EL (cell line): ENCODE measurements at places on chromosomes 7 and 10.

GRCh38 chr7:44052771-44053365 is 8.4 kb downstream of the DBNL start:
- no peak for DNase-seq

GRCh38 chr7:80703272-80703671 is 64.8 kb downstream of the CD36 start:
- peak; percentile 23 for DNase-seq

DNA sequence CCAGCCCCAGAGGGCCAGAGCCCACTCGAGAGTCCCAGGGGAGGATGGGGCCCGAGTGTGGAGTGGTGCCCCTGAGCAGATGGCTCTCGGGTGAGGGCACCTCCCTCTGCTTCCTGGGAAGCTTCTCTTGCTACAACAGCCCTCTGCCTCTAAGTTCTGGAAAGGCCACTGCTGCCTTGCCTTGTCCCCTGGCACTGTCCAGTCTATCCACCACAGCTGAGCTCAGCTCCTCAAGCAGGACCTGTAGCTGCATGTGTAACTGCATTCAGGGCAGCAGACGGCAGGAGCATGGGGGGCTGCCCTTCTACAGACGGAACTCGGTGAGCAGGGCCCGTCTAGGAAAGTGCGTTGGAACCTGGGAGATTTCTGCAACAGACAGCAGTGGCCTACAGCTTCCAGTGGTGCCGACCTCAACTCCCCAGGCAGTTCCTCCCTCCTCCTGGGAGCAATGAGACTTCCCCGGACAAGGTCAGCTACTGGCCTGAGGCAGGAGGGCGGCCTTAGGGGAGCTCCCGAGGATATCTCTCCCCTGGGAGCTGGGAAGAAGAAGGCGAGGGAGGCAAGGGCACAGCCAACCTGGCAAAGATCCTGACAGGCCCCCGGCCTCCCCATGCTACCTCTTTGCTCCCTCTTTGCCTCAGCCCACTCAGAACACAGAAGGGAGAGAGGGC is 88.5 kb downstream of the DLG5 start:
- DNase-seq = no peak

GRCh38 chr10:24427678-24428409 is 218.9 kb downstream of the KIAA1217 start:
- DNase-seq = no peak

DNA sequence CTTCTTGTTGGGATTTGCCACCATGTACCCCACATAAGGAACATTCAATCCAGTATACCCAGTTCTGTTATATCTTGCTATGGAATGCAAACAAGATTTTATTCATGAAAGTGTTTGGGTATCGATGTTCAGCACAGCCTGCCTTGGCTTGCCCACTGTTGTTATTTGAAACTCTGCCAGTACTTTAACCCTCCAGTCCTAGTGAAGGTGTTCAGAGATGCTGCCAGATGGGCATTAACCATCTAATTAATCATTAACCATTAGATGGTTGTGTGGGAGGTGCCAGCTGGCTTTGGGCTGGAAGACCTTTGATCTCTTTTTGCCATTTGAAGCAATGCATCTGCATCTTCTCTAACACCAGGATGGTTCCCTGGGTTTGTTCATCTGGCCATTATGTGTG is 363.0 kb downstream of the SH2D4B start:
- no peak for DNase-seq

- no peak for DNase-seq
Observed at GRCh38 chr7:13538669-13539068, 450.8 kb downstream of the ETV1 start.

DNA sequence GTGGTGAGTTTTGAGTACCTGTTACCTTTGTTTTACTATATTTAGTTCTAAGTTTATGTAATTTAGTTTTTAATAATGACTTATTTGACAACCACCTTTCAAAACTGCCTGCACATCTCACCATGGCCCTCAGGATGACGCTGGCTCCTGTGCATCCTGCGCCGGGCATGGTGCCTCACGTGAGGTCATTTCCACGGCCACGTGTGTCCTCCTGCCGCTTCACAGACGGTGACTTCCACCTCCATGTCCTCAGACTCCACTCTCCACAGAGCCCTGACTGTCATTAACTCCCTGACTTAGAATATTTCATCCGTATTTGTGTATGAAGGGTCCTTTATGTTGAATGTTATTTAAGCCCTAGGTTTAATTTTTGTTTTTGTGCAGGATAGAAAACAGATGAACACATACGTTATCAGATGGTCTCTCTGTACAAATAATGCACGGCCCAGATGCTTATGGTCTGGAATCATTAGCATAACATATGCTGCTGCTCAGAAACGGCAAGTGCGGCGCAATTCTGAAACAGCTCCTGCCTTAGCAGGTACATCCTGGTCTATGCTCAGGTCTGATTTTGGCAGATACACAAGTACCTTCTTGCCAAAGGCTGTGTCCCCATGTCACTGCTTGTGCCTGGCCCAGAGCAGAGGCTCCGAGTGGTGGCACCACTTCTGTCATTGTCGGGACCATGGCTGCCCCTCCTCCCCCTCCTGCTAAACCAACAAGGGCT is 155.8 kb downstream of the WDR37 start:
- no peak for DNase-seq

GRCh38 chr7:112173568-112173905 is 32.7 kb downstream of the DOCK4 start:
- DNase-seq = no peak

DNA sequence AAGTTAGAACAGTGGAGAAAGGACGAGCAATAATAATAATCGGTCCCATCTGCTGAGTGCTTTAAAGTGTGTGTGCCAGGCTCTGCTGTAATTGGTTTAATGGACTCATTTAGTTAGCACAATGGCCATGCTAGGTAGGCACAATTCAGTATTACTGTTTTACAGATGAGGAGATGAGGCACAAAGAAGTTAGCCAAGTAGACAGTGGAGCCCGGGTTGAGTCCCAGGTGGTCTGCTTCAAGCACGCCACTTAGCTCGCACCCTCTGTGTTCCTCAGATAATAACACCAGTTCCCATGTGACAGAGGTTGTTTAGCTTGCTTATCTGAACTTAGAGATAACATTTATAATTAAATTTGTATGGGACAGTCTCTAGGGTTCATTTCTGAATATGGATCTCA is 101.6 kb upstream of the GJD4 start:
- DNase-seq = no peak

GRCh38 chr7:130821864-130822263 is 87.9 kb upstream of the KLF14 start:
- DNase-seq = peak; percentile 46

- DNase-seq = peak; percentile 69
Observed at GRCh38 chr10:14282276-14282675, 48.4 kb downstream of the FRMD4A start.

DNA sequence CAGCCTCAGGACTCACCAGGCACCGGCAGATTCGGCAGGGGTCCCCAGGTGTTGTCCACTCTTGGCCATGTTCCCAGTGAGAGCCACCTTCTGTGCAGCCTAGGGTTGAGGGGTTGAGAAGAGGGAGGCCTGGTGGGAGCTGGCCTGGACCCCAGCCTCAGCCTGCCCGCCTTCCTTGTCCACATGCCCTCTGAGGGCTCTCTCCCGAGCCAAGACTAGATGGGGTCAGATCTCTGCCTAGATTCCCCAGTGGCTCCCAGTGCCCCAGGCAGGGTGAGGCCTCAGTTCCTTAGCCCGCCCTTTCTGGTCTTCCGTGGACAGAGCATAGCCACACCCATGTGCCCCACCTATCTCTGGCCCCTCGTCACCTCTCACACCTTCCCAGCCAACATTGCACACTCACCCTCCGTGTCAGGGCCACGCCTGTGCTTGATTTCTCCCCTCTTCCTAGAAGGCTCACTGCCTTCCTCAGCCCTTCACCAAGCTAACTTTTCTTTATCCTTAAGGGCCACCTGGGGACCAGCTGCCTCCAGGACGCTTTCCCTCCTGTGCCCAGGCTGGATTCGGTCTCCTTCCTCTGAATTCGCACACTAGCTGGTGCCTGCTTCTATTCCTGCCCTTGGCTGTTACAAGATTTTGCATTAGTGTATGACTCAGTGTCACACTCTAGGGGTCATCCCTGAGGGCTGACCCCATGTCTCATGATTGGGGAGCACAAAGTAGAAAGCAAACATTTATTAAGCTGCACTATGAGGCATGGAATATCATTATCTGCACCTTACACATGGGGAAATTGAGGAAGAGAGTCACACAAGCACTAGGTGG is 7.5 kb downstream of the KCP start:
- DNase-seq = peak; percentile 35

DNA sequence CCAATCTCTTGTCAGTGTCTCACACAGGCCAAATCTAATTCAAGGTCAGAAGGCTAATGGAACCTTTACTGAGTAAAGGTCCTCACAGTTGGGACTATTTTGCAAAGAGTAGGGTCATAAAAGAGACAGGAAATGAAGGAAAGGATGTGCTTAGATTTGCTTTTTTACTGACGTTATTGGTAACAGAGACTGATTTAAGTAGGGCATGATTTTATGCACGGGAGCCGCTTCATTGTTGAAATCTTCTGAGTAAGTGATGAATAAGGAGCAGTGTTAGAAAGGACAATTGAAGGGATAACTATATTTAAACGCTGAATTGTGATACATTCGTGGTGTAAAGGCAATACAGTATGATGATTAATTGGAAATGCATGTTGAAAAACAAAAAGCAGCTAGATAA is 261.5 kb downstream of the MALRD1 start:
- no peak for DNase-seq

- DNase-seq = no peak
Observed at GRCh38 chr7:7868572-7868899, 100.1 kb upstream of the GLCCI1 start.

DNA sequence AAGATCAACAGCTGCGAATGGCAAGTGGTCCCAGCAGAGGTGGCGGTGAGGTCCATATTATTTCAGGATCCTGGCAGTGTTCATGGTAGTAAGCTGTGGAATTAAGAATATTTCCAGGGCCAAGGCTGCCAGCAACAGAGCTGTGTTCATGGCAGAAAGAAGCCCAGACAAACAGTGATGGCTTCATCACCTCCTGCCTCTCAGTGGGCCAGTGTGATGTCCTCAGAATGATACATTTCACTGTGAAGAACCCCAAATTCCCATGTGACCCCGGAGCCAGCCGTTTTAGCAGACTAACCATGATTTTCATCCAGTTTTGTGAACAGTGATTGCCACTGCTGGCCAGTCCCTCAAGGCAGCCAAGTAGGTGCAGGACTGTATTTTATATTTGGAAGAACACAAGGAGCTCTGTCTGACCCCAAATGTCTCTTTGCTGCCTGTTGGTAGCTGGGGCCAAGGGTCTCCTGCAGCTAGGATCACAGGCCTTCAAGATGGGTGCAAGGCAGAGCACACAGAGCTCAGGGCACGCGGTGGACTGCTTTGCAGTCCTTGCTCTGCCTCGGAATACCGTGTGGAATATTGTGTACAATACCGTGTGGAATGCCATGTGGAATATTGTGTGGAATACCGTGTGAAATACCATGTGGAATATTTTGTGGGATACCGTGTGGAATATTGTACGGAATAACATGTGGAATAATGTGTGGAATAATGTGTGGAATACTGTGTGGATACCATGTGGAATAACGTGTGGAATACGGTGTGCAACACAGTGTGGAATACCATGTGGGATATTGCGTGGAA is 132.3 kb upstream of the CHST15 start:
- DNase-seq = no peak

GRCh38 chr10:88582411-88582805 is 710 bp downstream of the RNLS start:
- no peak for DNase-seq

GRCh38 chr10:77877441-77878344 is 48.9 kb downstream of the DLG5 start:
- no peak for DNase-seq

DNA sequence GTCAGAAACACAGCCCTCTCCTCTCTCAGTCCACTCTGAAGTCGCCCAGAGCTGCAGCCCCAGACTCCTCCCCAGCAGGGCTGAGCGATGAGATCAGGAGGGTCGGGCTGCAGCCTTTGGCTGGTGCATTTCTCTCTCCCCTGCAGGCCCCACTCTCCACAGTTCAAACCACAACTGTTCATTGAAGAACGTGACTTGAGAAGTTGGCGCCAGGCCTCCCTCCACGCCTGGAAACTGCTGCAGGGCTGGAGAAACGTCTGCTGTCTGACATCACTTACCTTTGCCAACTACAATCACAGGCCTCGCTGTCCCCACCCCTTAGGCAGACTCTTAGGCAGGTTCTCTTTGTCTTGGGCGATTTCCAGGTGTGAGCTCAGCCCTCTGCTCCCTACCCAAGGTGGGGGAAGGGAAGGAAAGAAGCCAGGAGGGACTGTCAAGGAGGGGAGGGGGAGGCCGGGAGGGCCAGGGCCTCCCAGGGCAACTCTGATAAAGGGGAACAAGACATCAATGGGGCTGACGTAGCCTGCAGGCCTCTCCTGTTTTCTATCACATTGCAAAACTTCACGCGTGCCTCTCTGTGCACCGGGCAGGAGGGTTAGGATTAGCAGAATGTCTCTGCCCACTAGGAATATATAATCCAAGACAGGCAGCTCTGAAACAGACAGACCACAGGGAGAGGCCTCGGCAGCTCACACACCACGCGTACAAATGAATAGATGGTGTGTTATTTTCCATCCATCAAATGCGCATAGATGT is 32.7 kb downstream of the CALML5 start:
- DNase-seq = peak; percentile 78

GRCh38 chr10:59635502-59636290 is 74.0 kb downstream of the SLC16A9 start:
- DNase-seq = no peak

DNA sequence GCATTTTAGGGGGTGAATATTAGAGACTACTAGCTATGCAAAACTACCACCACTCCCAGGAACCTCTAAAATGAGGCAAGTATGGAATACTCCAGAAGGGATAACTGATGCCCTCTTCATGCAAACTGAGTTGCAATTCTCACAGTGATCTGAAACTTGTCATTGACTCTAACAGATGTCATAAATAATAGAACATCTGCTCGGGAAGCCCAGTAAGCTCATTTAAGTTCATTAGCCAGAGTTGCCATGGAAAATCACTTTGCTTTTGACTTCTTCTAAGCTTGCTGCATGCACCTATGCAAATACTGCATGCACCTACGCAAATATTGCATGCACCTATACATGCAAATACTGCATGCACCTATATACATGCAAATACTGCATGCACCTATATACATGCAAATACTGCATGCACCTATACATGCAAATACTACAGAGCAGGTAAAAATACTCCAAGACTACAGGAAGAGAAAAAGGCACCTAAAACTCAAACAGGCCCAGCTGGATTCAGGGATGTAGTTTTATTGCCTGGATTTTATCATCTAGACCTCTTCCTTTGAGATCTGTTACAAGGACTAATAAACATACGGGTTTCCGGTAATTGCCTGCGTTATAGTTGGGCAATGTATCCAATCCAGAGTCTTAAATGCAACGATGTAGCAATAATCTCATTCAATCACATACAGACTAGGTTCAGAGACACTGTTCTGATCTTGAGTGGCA is 1061.1 kb upstream of the AUTS2 start:
- no peak for DNase-seq

GRCh38 chr10:22326145-22326702 is 5.3 kb downstream of the BMI1 start:
- no peak for DNase-seq
